Renal pelvis (tissue), 12 donors: ENCODE measurements at places on chromosomes 13 and 19.

DNA sequence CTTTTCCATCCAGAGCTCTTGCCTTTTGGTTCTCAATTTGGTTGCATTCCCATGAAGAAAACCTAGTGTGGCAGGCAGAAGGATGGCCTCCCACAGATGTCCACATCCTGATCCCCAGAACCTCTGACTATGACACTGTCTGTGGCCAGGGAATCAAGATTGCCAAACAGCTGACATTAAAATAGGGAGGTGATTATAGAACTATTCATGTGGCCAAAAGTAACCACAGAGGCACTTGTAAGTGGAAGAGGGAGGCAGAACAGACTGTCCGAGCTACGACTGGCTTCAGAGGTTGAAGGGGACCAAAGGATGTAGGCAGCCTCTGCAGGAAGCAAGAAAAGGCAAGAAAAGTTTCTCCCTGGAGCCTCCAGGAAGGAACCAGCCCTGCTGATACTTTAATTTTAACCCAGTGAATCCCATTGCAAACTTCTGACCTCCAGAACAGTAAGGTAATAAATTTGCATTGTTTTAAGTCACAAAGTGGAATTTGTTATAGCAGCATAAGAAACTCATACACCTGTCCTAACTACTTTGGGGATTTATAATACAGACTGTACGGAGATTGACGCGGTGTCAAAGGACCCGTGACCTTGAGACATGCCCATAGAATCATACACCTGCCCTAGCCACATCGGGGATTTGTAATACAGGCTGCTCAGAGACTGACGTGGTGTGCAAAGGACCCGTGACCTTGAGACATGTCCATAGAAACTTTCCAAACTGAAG is 106.5 kb downstream of the ATP11A start:
- DNase-seq, result no peak

DNA sequence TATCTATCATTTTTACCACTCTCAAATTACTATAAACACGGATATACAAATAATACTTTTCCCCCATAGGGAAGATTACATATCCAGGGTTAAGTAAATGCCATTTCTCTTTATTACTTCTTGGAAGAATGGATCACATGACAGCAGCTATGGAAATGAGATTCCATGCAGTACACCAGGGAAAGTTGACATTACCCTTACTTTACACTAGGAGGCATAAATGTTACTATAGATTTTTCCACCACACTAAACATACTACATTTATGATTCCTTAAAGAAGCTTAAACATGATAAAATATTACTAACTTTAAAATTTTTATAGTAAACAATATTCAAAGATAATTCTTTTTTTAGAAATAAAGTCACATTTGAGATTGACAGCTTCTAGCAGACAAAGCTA is 611.4 kb downstream of the PCDH9 start:
- no peak for DNase-seq

- no peak for DNase-seq
Measured at GRCh38 chr13:46684287-46685001, 112.5 kb downstream of the ESD start.

DNA sequence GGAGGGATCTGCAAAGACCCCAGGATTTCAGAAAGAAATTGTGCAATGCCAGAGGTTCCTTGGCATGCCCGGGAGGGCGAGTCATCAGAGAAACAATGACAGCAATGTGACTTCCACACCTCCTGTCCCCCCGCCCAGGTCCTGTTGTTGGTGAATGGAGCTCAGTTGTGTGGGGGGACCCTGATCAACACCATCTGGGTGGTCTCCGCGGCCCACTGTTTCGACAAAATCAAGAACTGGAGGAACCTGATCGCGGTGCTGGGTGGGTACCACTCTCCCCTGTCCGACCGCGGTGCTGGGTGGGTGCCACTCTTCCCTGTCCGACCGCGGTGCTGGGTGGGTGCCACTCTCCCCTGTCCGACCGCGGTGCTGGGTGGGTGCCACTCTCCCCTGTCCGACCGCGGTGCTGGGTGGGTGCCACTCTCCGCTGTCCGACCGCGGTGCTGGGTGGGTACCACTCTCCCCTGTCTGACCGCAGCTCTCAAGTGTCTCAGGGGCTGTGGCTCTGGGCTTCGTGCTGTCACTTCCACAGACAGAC is 5.2 kb upstream of the F10 start:
- DNase-seq, result no peak

DNA sequence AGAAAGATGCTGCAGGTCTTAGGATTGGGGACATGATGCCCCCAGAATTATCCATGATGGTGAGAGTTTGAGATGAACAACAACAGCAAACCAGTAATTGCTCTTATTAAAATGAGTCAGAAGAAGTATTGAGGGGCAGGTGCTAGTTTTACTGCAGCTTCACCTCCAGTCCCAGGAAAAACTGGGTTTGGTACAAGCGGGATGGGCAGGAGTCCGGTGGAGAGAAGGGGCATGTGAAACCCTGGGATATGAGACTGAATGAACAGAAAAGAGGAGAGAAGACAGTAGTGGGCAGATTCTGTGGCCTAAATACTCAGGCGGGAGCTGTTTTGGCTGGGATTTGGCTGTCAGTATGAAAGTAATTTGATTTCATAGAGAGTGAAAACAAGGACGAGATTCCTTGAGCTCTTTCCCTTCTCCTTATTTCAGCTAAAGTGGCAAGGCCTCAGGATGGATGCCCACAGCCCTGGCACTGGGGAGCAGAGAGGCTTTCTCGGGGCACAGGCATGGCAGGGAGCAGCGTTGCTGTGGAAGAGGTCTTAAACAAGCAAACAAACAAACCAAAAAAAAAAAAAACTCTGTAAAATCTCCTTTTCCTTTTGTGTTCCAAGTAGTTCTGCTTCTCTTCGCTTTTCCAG is 30.7 kb downstream of the NFIX start:
- no peak for DNase-seq
